Glomerular endothelial cell (primary cell): ENCODE measurements at places on chromosomes 13 and 19.

DNA sequence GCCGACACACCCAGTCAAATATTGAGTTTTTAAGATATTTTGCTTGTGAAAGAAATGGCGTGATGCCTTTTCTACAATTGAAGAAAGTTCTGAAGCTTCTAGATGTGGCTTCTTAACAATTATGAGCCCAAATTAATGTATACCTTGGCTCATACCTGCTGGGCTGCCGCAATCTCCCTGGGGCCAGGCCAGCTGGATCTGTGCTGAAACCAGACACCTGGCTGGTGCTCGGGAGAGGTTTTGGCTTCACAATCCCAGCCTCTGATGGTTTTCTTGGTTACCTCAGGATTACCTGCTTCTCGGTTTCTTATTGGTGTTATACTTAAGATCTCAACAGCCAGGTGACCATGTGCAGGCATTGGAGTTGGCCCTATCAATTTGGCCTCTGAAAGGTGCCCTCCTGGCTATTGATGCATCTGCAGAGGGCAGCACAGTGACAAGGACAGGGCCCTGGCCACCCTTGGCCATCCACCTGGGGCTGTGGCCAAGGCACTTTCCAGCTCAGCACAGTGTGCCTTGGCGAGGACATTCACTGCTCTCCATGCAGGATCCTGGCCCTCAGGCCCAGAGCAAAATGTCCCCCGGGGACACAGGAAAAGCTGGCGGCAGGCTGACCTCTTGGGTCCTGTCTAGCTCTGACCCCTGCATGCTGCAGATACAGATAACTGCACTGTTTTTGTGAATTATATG is 305.0 kb downstream of the ZNF536 start:
- DNase-seq, result no peak

DNA sequence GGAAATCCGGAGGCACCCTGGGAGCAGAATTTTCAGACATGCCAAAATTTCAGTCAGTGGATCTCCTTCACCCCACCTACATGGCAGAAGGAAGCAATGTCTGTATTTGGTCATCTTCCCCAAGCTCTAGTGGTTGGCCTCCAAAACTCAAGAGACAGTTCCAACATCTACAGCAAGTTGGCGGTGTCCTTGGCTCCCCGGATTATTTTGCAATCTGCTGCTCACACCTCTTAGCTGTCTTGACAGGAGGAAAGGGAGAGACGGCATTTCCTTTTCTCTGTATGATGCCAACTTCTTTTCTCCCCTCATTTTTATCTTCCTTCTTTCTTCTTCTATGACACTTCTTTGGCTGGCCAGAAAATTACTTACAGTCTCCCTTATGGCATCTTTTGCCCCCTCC is 159.9 kb downstream of the SUCLA2 start:
- DNase-seq, result no peak

DNA sequence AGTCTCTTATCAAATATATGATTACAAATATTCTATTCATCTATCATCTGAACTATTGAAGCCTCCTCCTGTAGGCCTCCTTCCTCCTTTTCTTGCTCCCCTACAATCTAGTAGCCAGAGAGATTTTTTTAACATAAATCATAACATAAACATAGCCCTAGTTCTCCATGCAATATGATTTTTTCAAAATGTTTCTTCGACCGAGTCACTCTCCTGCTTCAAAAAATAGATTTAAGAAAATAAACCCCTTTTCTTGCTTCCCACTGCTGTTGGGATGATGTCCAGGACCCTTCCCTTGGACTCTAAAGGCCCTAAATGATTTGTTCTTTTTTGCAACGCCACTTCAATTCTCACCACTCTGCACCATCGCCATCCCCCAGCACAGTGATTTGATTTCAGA is 319.7 kb upstream of the TSHZ3 start:
- no peak for DNase-seq

GRCh38 chr19:4717191-4717965 is 6.3 kb downstream of the DPP9 start:
- DNase-seq, result no peak

- no peak for DNase-seq
Observed at GRCh38 chr13:110008816-110009215, 222.4 kb upstream of the IRS2 start.
